ENCODE measurements at places on chromosomes 16 and 17. TPM values are rescaled to one million over a fixed set of nuclear protein-coding genes. Genes with fewer than 3 reads are reported as not detected.

DNA sequence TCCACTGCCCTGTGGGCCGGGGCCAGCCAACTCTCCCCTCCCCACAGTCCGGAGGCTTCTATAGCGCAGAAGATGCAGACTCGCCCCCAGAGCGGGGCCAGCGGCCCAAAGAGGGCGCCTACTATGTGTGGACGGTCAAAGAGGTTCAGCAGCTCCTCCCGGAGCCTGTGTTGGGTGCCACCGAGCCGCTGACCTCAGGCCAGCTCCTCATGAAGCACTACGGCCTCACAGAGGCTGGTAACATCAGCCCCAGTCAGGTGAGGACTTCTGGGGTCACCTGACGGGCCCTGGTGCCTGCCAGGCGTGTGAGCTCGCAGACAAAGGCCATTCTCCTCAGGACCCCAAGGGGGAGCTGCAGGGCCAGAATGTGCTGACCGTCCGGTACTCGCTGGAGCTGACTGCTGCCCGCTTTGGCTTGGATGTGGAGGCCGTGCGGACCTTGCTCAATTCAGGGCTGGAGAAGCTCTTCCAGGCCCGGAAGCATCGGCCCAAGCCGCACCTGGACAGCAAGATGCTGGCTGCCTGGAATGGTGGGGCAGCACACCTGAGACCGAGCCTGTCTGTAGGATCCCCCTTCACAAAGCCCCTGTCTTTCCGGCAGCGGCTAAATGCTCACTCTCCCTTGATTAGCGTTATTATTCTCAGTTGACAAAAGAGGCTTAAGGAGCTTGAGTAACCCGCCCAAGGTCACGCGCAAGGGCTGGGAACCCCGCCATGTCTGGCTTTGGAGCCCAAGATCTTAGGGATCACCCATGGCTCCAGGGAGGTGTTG lies 3.9 kb downstream of the SPATA20 start:
- peak; percentile 46 for DNase-seq

GRCh38 chr16:11668623-11669379 lies 546 bp downstream of the SNN start:
- no peak for DNase-seq

- DNase-seq: no peak
Observed at GRCh38 chr16:84218176-84218823, 21.5 kb downstream of the KCNG4 start.

- DNase-seq: no peak
Observed at GRCh38 chr16:84585886-84586285, 32.0 kb downstream of the COTL1 start.

DNA sequence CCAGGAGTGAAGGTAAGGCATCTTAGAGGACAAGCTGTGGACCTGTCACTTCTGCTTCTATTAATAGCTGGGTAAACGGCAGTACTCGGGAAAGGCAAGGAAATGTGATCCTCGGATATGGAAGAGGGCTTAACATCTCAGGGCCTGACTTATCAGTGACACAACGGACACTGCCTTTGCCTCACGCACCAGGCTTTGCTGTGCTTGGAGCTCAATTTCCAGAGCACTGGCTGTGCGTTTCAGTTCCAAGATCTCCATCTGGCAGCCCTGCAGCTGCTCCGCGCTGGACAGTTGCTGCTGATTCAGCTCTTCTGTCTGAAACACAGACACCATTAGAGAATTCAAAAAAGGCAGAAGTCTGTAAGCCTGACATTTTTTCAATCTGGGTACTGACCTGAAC lies 3.5 kb downstream of the KRT40 start:
- no peak for DNase-seq

DNA sequence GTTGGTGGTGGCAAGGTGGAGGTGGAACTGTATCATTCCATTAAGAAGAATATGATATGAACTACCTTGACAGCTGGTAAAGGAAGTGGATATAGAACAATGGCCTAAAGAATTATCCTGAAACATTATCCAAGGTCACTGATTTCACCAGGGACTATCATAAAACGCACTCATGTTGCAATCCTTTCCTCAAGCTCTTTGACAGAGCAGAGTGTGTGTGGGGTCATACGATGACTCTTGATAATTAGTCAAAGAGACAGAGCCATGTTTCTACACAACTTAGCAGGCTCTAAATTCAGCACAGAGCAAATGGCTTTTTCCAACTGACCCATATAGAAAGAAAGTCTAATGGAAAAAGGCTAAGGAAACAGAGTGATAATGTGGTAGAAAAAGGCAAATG lies 126.4 kb upstream of the ANKFN1 start:
- no peak for DNase-seq

DNA sequence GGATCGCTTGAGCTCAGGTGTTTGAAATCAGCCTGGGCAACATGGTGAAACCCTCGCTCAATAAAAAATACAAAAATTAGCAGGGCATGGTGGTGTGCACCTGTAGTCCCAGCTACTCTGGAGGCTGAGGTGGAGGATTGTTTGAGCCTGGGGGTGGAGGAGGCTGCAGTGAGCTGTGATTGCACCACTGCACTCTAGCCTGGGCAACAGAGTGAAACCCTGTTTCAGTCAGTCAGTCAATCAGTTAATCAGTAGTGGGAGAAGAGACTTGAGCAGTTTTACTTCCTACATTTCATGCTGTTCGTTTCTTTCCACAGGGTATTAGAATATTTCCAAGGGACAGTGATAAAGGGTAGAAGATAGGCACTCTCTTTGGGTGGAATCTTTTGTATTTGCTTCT lies 8.8 kb downstream of the MAP3K3 start:
- no peak for DNase-seq

- no peak for DNase-seq
Observed at GRCh38 chr16:56967733-56968132, 6.0 kb downstream of the CETP start.

DNA sequence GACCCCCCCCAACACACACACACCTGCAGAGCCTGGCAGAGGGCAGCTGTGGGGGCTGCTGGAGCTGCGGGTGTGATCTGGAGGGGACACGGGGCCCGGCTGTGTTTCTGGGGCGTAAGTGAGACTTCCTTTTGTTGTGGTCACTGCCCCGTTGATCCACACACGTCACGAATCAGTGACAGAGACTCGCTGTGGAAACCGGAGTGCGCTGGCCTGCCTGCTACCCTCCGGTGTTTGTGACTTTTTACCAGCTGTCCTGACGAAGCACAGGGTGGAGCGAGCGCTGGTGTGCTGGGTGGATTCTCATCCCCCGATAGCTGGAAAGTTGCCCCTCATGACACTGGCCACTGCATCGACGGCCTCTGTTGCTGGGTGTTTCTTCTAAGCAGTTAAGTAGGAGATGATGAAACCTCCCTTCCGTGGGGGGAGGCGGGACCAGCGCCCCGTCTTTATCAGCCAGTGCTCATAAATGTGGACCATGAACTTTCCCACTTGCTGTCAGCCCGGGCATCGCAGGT lies 2.3 kb downstream of the METRNL start:
- DNase-seq: no peak

DNA sequence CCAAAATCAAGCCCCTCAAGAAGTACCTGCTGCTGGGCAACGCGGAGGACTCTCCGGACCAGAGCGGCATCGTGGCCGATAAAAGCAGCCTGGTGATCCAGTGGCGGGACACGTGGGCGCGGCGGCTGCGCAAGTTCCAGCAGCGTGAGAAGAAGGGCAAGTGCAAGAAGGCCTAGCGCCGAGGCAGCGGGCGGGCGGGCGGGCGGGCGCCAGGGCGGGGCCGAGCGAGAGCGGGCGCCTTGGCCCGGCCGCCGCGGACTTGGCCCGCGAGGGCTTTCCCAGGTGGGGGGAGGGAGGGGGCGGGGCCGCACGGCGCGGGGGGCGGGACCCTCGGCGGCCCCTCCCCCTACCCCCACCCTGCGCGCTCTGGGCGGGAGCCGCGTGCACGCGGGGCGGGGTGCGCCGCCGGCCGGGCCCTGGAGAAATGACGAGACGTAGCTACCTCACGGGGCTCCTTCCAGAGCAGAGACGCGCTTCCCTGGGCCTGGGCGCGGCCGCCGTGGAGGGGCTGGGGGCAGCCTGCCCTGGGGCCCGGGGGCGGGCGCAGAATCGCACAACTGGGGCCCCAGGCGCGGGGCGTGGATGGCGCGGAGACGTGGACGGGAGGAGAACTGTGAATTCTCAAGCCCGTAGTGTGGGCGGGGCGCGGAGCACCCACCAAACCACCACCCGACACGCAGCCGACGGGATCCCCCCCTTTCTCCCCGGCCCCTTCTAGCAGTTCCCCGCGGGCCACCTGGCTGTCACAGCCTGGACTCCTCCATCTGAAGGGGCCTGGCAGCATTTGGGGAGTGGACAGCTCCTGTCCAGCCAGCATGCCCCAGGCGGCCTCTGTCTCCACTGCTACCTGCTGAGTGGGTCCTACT lies 218.7 kb downstream of the NTN1 start:
- peak; percentile 40 for DNase-seq

The SMCR8 gene
- total RNA-seq: 12.6 TPM

- no peak for DNase-seq
Observed at GRCh38 chr16:47061204-47061603, 82.5 kb downstream of the NETO2 start.

GRCh38 chr17:40311575-40311974 lies 2.6 kb downstream of the RARA start:
- no peak for DNase-seq

The KRT20 gene
- not detected for total RNA-seq

DNA sequence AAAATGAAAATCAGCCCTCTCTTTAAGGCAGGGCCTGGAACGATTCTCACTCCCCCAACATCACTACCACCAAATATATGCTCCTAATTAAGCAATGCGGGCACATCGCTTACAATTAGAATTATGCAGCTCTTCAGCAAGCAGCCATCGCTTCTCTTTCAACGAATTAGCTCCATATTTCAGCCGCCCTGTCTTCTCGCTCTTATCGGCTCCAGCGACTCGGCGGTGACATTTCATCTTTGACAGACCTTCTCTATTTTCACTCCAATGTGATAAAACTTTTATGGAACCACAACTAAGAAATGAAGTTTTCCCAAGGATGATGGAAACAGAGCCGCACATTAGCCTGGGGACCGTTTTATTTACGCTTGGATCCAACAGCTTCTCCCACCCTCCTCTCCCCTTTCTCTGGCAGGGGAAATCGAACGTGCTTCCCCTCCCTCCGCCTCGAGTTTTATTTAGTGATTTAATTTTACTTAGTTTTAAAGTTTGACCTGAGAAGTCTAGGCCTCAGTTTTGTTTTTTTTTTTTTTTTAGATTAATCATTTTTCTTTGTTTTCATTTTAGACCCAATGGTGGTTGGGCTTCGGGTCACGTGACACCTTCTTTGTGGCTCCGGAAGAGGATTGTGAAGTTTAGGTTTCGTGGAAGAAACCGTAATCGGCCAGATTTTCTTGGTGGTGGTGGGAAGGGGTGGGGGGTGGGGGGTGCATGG lies 3.1 kb upstream of the HOXB2 start:
- DNase-seq: no peak

The TPSAB1 gene
- total RNA-seq: 164 TPM

DNA sequence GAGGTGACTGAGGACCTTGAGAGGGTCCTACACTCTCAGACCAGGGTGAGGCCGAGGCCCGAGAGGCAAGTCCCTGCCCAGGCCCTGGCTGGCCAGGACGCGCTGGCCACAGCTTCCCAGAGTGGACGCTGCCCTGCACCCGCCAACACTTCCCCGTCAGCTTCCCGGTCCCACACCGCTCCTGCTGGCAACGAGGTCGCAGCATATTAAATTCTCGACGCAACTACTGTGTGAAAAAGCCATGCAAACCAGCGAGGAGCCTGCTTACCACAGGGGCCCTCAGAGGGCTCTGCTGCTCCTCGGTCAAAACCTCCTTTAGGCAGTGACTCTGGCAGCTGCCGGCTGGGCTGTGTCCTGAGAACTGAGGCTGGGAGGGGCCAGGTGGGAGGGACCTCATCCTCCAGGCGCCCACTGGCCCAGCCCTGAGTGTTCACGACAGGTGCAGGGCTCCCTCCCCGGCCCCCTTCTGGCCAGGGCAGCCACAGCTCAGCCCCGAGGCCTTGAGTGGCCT lies 2.1 kb upstream of the TEX19 start:
- DNase-seq: no peak

The GPR139 gene
- total RNA-seq: not detected
